A549 treated with RU486 at 1 μM for 4 hours (cell line): ENCODE measurements at places on chromosomes 3 and 15. TPM values are rescaled to one million over a fixed set of nuclear protein-coding genes. Genes with fewer than 3 reads are reported as not detected.

LRIG1 gene
- total RNA-seq, result 3.9 to 4.9 TPM (median 4.7 TPM) in 5 replicates

DUOX2 gene
- total RNA-seq, result 0.04 to 0.06 TPM (median 0.05 TPM) in 5 replicates

TGM5 gene
- total RNA-seq, result not detected in 5 replicates

GPR149 gene
- not detected in 5 replicates for total RNA-seq

MORC1 gene
- not detected in 5 replicates for total RNA-seq

TMEM212 gene
- not detected in 5 replicates for total RNA-seq

ZBED2 gene
- total RNA-seq, result 0.13 to 0.43 TPM (median 0.35 TPM) in 5 replicates

RTP3 gene
- total RNA-seq, result not detected in 5 replicates

ATR gene
- 9.2 to 12.3 TPM (median 11.5 TPM) in 5 replicates for total RNA-seq

KIF7 gene
- 3.1 to 5.7 TPM (median 3.9 TPM) in 5 replicates for total RNA-seq

IP6K1 gene
- total RNA-seq, result 18.4 to 23.4 TPM (median 22.3 TPM) in 5 replicates

MEX3B gene
- total RNA-seq, result 3.8 to 6.4 TPM (median 5.8 TPM) in 5 replicates
